ENCODE measurements at places on chromosomes 6 and 20.

DNA sequence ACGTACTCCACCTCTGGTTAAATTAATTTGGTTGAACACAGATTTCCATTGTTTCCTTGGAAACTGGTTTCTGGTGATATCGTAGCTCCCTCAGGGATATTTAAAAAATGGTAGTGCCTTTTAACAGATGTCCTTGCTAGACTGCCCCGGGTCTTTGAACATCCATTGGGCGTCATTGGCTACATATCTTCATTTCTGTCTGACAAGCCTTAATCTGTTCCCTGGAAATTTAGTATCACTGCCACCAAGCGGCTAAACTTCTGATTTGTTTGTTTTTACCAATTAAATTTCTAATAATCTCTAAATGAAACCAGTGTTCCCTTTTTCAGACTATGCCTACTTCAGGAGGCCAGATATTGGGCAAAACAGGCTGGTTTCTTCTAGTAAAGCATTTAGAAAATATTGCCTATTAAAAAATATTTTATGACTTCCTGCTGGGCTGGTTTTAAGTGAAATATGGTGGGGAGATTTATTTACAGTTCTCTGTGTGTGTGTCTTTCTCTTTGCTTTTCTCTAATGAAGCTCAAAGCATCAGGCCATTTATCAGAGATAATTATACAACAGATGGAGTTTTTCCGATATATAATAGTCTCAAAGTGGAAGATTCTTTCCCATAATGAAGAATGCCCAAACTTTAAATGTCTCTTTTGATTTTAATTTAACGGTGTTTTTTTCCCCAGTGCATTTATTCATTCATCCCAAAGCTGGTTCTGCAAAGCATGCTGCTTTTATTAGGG is 249.5 kb downstream of the ZFAND3 start:
- DNase-seq: peak; percentile 13

- no peak for DNase-seq
These were observed 3.0 kb upstream of the GUCA1B start for GRCh38 chr6:42197555-42198362.

- DNase-seq: no peak
These were observed 115.3 kb upstream of the GMDS start for GRCh38 chr6:2360716-2361115.

- peak; percentile 33 for DNase-seq
These were observed 50.7 kb upstream of the PLCG1 start for GRCh38 chr20:41086402-41087324.

GRCh38 chr6:50380406-50381098 is 330.8 kb upstream of the DEFB112 start:
- no peak for DNase-seq

- no peak for DNase-seq
These were observed 31.8 kb downstream of the RNASET2 start for GRCh38 chr6:166924531-166924930.

DNA sequence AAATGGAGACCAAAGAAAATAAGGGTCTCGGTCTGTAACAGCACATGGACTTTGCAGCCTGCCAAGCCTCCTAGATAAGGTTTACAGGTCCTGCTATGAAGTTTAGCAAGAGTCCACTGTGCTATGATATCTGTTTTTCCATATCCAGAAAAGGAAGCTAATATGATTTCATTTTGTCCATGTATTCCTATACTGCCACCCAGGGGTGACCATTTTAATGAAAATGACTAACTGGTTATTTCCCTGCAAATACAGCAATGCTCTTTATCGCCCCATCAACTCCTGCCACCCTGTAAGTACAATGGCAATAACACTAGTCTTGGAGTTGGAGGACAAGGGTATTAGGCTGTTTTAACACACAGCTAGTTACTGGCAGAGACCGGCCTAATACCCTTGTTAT is 115.2 kb upstream of the GLP1R start:
- no peak for DNase-seq

- DNase-seq: no peak
These were observed 156.2 kb downstream of the QKI start for GRCh38 chr6:163570579-163571231.

DNA sequence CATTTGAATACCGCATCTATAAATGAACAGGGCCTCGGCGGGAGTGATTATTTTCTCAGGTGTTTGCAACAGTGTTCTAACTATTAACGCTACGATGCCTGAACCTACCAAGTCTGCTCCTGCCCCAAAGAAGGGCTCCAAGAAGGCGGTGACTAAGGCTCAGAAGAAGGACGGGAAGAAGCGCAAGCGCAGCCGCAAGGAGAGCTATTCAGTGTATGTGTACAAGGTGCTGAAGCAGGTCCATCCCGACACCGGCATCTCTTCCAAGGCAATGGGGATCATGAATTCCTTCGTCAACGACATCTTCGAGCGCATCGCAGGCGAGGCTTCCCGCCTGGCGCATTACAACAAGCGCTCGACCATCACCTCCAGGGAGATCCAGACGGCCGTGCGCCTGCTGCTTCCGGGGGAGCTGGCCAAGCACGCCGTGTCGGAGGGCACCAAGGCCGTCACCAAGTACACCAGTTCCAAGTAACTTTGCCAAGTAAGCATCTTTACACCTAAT is 70.9 kb downstream of the HFE start:
- DNase-seq: peak; percentile 95

GRCh38 chr20:16821211-16822089 is 73.3 kb downstream of the OTOR start:
- DNase-seq: no peak

GRCh38 chr6:52394251-52394666 is 25.9 kb upstream of the EFHC1 start:
- no peak for DNase-seq

DNA sequence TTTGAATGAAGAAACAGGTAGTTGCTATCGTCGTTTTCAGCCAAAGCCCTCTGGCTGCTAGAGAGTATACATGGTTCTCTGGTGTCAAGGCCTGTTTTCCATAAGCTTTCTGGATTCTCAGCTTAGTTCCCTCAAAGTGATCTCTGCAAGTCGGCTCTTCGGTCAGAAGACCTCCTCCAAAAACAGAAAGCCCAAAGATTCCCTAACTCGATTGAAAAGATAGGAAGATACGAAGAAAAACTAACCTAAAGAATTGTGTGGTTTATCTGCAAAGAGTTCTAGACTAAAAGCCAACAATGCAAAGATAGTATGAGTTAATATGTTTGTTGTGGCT is 545 bp upstream of the ASCC3 start:
- no peak for DNase-seq

GRCh38 chr6:113143206-113143605 is 713.9 kb upstream of the MARCKS start:
- no peak for DNase-seq

GRCh38 chr6:37160922-37161778 is 8.8 kb upstream of the PIM1 start:
- DNase-seq: no peak

DNA sequence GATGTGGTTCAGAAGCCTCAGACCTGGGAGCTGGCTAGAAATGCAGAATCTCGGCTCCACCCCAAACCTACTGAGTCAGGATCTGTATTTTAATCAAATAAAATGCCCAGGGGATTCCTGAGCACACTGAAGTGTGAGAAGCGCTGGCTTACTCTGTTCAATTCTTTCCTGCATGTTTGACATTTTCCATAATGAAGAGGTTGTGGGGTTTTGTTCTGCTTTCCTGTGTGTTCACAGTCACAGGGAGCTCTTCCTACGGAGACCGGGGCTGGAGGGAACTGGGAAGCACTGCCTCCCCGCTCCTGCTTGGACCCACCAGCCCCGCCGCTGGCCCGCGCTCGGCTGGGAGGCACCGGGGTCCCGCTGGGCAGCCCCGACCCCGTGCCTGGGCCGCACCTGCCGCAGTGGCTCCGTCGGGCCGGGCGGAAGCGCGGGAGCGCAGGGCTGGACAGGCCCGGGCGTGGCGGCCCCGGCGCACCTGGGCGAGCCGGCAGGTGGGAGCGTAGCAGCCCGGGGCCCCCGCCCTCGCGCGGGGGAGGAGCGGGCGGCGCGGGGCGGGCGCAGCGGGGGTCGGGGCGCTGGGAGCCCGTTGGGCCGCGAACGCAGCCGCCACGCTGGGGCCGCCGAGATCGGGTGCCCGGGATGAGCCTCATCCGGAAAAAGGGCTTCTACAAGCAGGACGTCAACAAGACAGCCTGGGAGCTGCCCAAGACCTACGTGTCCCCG is at the start of gene MAPK13:
TSS of gene MAPK13 (plus strand) at position 573 of the 726 bp plus-strand sequence. CDS start at position 643, 70 bp downstream.
- DNase-seq: peak; percentile 46

DNA sequence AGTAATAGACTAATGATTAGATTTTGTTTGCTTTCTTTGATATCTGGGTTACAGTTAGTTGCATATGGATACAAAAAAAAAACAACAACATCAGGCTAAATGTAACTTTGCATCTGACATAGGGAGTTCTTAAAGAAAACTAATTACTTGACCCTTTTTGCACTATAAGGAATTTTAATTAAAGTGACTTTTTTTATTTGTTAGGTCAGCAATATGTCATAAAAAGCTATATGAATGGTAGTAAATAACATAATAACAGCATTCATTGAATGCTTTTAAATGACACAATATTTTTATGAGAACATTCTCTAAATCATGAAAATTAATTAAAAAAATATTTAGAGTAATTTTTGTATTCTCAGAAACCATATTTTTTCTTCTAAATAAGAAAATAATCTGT is 183.6 kb downstream of the GRIK2 start:
- no peak for DNase-seq

GRCh38 chr20:39161900-39162299 is 199.8 kb downstream of the DHX35 start:
- no peak for DNase-seq

GRCh38 chr6:51300510-51300909 is 481.8 kb downstream of the TFAP2B start:
- DNase-seq: no peak

- DNase-seq: no peak
These were observed 100.3 kb downstream of the REV3L start for GRCh38 chr6:111382476-111383294.

DNA sequence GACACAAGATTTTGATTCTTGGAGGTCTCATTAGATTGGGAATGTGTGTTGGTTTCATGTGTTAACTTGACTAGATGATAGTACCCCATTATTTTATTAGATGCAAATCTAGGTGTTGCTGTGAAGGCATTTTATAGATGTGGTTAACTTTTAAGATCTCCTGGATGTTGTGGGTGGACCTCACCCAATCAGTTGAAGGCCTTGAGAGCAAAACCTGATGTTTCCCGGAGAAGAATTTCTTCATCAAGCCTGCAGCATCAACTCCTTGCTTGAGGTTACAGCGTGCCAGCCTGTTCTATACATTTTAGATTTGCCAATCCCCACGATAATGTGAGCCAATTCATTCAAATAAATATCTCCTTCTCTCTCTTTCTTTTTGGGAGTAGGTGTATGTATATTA is 66.8 kb upstream of the EXOC2 start:
- DNase-seq: no peak

- peak; percentile 26 for DNase-seq
These were observed 74.0 kb upstream of the GLP1R start for GRCh38 chr6:38974389-38975151.

DNA sequence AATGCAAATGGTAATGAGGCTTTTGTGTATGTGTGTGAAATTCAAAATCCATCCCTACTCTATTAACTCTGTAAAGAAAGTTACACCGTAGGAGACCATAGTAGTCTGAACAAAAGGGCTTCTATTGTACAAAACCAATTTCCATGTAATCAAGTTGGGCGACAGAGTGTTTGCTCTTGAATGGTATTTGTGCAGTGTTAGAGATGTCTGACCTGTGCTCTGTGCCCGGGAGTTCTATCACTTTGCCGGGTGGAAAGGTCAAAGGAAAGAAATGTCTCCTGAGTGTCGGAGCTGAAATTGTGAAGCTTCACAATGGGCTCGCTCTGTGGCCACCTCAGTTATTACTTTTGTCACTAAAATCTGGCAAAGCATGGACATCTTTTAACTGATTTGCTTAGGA is 312.0 kb downstream of the SAMD5 start:
- DNase-seq: no peak

- no peak for DNase-seq
These were observed 54.1 kb upstream of the NT5E start for GRCh38 chr6:85395746-85396145.

DNA sequence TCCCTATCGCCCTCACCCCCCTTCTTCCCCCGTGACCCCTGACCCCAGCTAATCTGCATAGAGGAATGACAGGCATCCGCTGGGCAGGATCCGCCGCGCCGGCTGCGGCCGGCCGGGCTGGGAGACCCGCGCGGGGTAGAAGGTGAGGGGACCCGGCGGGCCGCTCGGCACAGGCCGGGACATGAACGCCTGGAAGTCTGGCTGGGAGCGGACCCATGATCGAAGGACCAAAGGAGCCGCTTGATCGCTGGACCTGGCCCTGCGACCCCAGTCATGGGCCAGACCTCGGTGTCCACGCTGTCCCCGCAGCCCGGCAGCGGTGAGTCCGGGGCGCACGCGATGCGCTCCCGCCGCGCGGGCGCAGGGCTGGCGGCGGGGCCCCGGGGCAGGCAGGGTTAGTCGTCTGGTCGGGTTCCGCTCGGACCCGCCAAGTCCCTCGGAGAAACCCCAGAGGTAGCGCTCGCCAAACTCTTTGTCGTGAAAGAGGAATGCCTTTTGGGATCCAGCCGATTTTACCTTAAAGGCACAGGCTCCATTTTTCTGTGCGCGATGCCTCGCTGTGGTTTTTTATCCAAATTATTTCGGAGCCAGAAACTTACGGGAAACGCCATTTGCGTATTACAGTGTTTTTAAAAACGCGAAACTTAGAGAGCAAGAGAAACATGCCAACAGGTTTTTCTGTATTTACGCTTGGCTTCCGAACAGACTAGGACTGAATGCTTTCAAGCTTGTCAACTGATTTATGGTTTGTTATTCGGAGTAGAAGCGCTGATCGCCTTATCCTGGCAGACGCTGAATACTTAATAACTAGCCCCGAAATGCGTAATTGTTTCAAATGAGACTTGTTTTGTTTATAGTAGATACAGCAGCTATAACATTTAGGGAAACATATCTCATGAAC is at the start of gene PHACTR2:
TSS of gene PHACTR2 (plus strand) at position 75 of the 901 bp plus-strand sequence. CDS start at position 274, 199 bp downstream.
- DNase-seq: peak; percentile 52

All from prostate gland (tissue), 2 donors.